ENCODE measurements at places on chromosomes 3 and 15.

DNA sequence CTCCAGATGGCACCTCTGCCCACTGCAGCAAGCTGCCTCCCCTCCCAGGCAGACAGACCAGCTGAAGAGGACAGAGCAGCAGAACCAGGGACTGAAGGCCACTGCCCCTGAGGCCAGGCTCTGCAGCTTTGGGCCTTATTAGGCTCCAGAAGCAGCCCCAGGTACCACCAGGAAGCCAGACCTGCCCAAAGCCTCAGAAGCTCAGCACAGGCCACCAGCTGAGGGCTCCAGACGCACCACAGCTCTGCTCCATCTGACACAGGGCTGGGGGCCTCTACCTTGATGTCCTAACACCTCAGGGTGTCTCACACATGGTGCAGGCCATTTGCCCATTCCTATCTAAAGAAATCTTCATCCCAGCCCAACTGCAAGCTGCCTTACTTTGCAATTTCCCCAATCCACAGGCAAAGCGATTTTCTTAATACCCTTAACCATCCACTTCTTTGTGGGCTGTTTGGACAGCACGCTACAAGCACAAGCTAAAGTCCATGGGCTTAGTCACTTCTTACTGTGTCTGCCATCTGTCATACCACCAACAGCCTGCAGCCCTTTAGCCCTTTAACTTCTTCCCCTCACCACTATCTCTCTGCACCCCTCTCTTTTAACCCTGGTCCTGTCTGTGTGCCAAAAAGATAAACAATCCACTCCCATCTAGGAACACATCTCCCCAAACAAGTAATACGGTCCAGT is 112.1 kb downstream of the IQSEC1 start:
- DNase-seq: no peak

- no peak for DNase-seq
These were observed 156.8 kb downstream of the LSAMP start for GRCh38 chr3:116288485-116288884.

GRCh38 chr3:149535333-149535685 is 60.8 kb downstream of the TM4SF4 start:
- DNase-seq: no peak

DNA sequence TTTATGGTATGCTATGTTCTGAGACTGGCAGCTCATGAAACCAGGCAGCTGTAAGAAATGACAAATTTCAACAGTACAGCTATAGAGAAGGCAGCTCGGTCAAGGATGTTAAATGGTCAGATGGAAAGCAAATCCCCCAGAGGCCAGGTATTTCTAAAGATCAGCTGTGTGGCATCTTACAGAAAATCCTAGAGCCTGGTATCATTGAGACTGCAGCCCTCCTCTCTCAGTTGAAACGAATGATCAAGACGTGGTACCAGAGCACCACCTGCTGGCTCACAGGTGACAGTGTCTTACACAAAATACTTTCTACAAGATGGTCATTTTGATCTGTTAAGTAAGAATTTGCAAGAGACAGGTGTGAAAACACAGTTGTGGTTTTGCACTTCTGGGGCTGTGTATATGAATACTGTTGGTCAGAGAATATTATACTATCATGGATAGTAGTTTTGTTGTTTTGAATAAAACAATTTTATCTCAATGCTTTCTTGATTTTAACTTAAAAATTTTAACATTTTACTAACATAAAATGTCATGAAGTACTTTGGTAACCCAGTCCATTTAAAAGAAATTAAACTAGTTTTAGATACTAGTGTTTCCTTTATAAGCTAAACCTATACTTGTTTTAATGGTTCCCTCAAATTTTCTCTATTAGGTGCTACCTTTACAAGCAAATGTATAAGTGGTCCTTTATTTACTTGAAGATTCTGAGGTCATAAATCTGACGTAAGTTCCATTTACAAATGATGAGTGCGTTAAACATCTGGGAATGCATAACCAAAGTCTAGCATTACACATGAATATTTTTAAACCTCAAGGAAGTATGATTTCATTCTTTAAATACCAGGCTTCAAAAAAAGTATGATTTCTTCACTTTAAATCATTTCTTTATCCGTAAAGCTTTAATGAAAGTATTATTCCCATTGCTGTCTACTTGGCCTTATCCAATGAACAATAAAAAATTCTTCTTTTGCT is 121.8 kb downstream of the PDZRN3 start:
- DNase-seq: no peak

GRCh38 chr3:105385819-105386508 is 19.3 kb downstream of the ALCAM start:
- DNase-seq: no peak

DNA sequence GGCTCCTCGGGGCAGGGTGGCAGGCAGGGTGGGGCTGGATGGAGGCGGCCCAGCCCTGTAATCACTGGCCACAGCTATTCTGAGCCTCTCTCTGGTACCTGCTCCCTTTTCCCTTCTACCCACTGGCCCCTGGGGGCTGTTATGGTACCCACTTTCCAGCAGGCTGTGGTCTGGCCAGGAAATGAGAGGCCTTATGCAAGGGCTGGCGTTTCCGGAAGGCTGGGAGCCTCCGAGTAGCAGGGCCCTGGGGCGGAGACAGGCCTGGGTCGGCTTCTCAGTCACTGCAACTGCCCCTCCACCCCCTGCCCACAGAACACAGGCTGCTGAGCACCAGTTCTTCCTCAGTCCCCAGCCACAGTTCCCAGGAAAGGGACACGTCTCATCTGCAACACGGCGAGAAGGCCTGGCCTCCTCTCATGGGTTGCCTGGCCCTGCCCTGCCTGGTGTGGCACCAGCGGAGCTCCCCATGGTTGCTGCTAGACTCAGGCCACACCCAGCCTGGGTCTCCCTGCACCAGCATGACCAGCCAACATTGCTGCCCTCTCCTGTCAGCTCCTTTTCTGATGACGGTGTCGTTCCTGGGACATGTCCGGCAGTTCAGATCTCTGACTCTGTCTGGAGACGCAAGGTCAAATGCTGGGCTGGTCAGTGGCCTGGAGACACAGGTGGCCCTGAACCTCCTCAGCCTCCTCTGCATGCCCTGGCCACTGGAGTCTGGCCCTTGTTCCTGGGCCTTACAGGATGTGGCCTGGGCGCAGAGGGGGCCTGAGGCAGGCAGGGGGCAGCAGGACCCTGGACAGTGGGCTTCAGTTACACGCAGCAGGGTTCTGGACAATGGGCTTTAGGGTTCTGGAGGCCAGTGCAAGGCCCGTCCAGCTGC is 6.5 kb downstream of the CHST13 start:
- DNase-seq: no peak

GRCh38 chr15:97502038-97502437 is 458.5 kb upstream of the ARRDC4 start:
- no peak for DNase-seq

Measured in T-helper 17 cell (primary cell).